ENCODE measurements at places on chromosomes 12 and 14. TPM values are rescaled to one million over a fixed set of nuclear protein-coding genes. Genes with fewer than 3 reads are reported as not detected.

- no peak for DNase-seq
Observed at GRCh38 chr14:81172881-81173280, 47.9 kb downstream of the GTF2A1 start.

KLHL33 gene
- total RNA-seq, result not detected

GRCh38 chr14:30005114-30005808 lies 77.6 kb upstream of the PRKD1 start:
- peak; percentile 15 for DNase-seq

GLI1 gene
- total RNA-seq, result 6.5 TPM

DNA sequence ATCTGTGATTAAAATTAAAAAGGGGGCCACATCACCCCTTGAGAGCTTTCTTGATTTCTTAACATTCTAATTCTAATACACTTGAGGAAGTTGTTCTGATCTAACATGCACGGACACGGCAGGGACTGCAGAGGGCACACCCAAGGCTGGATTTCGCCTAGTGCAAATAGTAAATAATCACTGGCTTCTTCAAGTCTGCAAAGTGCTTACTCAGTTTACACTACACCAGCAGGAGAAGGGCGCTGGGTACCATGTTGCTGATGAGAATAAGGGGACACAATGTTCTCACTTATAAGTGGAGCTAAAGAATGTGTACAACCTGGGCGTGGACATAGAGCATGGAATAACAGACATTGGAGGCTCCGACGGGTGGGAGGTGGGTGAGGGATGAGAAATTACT lies 34.2 kb downstream of the TBX5 start:
- DNase-seq, result no peak

HOXC10 gene
- 154 TPM for total RNA-seq

DNA sequence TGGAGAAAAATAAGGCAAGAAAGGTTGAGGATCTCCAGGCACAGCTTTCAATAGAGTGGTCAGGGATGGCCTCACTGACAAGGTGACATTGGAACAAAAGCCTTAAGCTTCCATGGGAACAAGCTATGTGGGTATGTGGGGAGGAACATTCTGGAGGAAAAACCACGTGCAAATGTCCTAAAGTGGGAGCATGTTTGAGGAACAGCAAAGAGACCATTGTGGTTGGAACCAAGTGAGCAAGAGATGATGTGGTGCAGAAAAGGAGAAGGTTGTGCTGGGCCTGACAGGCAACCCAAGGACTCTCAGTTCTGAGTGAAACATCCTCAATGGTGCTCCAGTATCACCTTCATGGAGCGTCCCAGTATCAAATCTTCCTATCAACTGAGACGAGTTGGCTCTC lies 184.0 kb downstream of the CAND1 start:
- DNase-seq, result no peak

DNA sequence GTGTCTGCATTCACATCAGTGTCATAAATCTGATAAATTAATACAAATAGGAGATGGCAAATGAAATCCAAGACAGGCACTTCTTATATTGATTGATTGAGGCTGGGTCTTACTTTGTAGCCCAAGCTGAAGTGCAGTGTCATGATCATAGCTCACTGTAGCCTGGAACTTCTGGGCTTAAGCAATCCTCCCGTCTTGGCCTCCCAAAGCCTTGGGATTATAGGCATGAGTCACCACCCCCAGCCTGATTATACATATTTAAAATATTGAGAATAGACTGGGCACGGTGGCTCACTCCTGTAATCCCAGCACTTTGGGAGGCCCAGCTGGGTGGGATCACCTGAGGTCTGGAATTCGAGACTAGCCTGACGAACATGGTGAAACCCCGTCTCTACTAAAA lies 51.3 kb downstream of the MARK3 start:
- no peak for DNase-seq

RNASE7 gene
- not detected for total RNA-seq

DNA sequence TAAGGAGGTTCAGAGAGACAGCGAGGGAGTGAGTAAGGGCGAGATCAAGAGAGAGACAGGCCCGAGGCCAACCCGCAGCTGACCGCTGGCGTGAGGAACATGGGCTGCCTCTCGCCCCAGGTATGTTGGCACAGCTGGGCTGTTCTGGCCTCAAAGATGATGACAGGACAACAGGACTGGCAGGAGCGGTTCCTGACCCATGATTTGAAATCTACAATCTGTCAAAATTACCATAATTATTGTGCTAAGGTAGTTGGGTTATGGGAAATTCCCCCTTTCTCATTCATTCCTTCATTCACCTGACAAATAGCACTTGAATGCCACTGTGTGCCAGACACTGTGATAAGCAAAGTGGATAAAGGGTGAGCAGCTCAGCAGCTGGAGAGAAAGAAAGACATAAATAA lies 5.1 kb upstream of the ENDOU start:
- DNase-seq, result no peak

DNA sequence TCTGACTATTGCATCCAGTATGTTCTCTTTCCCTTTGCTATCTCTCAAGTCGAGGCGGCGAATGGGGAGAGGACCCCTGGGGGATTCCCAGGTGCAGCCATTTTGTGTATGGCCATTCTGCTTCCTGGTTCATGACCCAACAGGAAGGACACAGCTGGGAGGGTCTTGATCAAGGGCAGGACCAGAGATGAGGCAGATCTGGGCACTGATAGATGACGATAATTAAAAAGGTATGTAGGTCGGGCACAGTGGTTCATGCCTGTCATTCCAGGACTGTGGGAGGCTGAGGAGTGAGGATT lies 73.9 kb downstream of the EID3 start:
- no peak for DNase-seq

DNA sequence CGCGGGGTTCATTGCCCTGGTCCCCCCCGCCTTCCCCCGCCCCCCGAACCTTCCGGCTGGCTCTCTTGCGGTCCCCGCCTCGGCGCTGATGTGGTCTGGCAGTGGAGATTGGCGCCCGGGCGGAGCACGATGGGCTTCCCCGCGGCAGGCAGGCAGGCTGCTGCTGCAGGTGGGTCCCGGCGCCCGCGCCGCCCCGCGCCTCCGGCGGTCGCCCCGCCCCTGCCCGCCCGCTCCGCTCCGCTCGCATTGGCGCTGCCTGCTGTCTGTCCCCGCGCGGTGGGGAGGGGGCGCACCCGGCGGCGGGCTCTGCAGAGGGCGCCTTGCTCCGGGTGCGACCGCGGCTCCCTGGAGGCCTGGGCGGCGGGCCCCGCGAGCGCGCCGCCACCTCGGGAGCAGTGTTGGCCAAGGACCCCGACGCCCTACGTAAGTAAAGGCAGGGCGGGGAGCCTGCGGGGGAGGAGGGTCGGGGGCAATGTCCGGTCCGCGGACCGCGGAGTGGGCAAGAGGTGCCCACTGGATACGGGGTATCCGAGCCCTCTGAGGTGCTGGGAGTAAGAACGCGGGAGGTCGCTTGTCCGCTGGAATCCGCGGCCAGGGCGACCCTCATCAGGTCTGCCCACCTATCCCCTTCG lies at the start of gene AKAP5:
Gene AKAP5, plus strand, starts transcription at position 309 of the 632 bp plus-strand sequence. CDS start 2,896 bp downstream, outside the sequence.
- DNase-seq, result no peak

GRCh38 chr14:91835920-91836843 lies 31.2 kb downstream of the TC2N start:
- DNase-seq, result no peak

- no peak for DNase-seq
Observed at GRCh38 chr14:32900547-32900946, 38.1 kb upstream of the NPAS3 start.

GRCh38 chr12:120223458-120224303 lies 22.8 kb upstream of the RPLP0 start:
- DNase-seq, result no peak

YLPM1 gene
- 38.9 TPM for total RNA-seq
